ENCODE measurements at places on chromosomes 3 and 15. TPM values are rescaled to one million over a fixed set of nuclear protein-coding genes. Genes with fewer than 3 reads are reported as not detected.

Gene P3H2
- total RNA-seq: 0.35 TPM

Gene ACTRT3
- total RNA-seq: not detected

Gene CYP11A1
- not detected for total RNA-seq

Gene TM6SF1
- 1.0 TPM for total RNA-seq

Gene SHC4
- total RNA-seq: 0.19 TPM

Gene LEKR1
- 3.3 TPM for total RNA-seq

Gene GOLGA6L2
- not detected for total RNA-seq

Gene CLRN1
- not detected for total RNA-seq

Gene TRH
- not detected for total RNA-seq

Gene GOLGA8O
- total RNA-seq: 1.6 TPM

Gene GLDN
- not detected for total RNA-seq

DNA sequence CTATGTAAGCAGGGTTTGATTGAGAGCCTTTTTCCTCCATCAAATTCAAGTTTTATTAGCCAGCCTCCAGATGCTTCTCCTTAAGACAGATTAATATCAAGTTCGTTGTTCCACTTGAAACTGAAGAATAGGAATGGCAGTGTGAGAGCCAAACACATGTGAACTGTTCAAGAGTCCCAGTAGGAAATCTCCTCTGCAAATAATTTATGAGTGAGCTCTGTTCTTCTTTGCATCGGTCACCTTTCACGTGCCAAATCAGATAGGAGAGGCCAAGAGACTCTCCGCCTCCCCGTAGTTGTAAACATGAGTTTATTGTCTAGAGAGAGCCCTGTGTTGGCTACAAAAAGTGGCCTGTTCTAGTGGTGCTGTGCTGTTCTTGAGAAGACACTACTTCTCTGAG, 372.1 kb upstream of the NR2F2 start:
- no peaks in the 10 kb centered on the region for H3K36me3 ChIP-seq
- no peak overlapping the region for H3K27ac ChIP-seq
- H3K4me3 ChIP-seq: no peak overlapping the region

- DNase-seq: no peak
- no peak overlapping the region for H3K27ac ChIP-seq
- no peak overlapping the region for H3K4me3 ChIP-seq
- H3K4me1 ChIP-seq: no peaks in the 10 kb centered on the region
Observed at GRCh38 chr3:169842960-169843359, 26.8 kb downstream of the LRRC31 start.

- H3K4me3 ChIP-seq: no peak overlapping the region
- no peaks in the 10 kb centered on the region for H3K27me3 ChIP-seq
- H3K36me3 ChIP-seq: no peaks in the 10 kb centered on the region
- H3K27ac ChIP-seq: no peak overlapping the region
- no peak for DNase-seq
Observed at GRCh38 chr3:172625404-172625803, 85.5 kb downstream of the NCEH1 start.

DNA sequence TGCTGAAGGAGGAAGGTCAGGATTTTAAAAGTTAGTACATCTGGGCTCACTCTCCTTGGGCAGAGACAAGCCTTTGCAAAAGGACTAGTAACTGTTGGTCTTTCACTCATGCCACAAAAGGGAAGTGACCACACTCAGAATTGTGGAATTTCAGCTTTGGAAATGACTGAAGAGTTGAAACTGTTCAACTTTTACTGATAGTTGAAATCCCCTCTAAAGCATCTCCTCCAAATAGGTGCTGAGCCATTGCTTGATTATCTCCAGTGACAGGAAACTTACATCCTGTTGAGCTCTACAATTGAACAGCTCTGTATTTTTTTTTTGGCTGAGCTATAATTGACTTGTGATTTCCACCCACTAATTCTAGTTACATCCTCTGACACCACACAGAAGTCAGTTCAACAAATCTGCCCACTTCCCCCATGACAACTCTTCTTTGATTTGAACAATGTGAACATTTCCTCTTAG, 254.8 kb upstream of the TPRG1 start:
- peak overlapping the region; percentile 56 for H3K27ac ChIP-seq
- H3K4me3 ChIP-seq: no peak overlapping the region
- no peaks in the 10 kb centered on the region for H3K36me3 ChIP-seq
- H3K4me1 ChIP-seq: peaks cover 14% of the 10 kb centered on the region

GRCh38 chr3:195441992-195442572, 738 bp downstream of the ACAP2 start:
- peaks cover 38% of the 10 kb centered on the region for H3K4me1 ChIP-seq
- no peaks in the 10 kb centered on the region for H3K27me3 ChIP-seq
- no peaks in the 10 kb centered on the region for H3K36me3 ChIP-seq
- H3K4me3 ChIP-seq: peak overlapping the region; percentile 90
- no peak for DNase-seq

GRCh38 chr15:95141486-95141885, 910.1 kb downstream of the MCTP2 start:
- no peak for DNase-seq
- H3K4me3 ChIP-seq: no peak overlapping the region
- H3K36me3 ChIP-seq: no peaks in the 10 kb centered on the region
- no peak overlapping the region for H3K27ac ChIP-seq
- H3K27me3 ChIP-seq: no peaks in the 10 kb centered on the region

DNA sequence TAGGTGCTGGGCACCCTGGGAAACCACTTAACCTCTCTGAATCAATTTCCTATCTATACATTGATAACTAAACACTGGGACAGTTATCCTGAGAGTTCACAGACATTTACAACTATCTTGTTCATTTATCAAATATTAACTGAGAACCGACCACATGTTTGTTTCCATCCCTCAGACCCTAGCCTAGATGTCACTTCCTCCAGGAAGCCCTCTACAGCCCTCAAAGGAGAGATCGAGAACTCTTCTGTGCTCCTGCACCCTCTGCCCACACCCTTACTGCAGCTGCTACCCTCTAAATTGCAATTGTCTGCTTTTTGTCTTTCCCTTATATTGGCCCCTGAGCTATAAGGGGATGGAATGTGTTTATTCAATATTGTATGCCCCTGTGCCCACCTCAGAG, 46.1 kb downstream of the SRGAP3 start:
- DNase-seq: no peak
- no peak overlapping the region for H3K4me3 ChIP-seq

DNA sequence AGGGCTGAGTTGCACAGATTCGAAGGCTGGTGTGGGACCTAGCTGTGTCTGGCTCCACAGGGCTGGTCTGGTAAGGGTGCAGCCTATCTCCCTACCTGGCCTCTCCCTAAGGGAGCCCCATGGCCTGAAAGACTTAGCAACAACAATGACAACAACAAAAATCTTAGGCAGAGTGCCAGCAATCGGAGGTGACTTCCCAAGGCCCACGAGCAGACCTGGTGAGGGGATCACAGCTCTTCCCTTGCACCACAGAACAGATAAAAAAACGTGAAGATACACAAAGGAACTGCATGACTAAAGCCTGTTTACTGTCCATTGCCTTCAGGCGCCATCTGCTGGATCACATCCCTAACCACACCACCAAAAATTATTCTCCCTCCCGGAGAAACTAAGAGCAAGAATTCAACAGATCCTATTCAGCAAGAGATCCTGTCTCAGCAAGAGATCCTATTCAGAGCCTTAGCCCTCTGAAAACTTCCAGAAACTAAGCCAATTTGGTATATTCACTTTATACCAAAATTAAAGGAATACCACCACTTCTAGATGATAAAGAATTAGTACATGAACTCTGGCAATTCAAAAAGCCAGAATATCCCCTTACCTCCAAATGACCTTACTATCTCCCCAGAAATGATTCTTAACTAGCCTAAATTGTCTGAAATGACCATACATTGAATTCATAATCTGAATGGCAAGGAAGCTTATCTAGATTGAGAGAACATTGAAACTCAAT, 24.1 kb upstream of the OR5K4 start:
- H3K36me3 ChIP-seq: no peaks in the 10 kb centered on the region
- H3K27me3 ChIP-seq: peaks cover 9% of the 10 kb centered on the region
- peak; percentile 4 for DNase-seq
- H3K27ac ChIP-seq: no peak overlapping the region
- no peak overlapping the region for H3K4me3 ChIP-seq
- no peaks in the 10 kb centered on the region for H3K4me1 ChIP-seq

DNA sequence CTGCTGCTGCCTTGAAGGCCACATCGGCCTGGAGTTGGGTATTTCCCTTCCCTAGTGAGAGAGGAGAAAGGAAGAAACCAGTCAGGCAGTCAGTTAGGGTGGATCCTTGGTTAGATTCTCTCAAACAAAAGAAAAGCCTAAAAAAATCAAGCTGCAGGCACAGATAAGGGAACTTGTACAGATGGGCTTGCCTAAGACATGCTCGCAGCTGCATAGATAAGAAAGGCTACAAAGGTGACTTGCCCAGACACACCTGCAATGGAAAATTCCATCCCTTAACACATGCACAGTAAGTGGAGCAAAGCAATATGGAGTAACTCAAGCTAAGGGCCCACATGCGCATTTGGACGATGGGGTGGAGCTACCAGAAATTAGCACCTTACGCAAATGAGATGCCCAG, 199.7 kb upstream of the ARPP21 start:
- no peaks in the 10 kb centered on the region for H3K27me3 ChIP-seq
- no peaks in the 10 kb centered on the region for H3K4me1 ChIP-seq
- H3K27ac ChIP-seq: no peak overlapping the region
- no peak for DNase-seq
- H3K4me3 ChIP-seq: no peak overlapping the region

- no peak for DNase-seq
- no peaks in the 10 kb centered on the region for H3K36me3 ChIP-seq
- H3K4me1 ChIP-seq: no peaks in the 10 kb centered on the region
- no peak overlapping the region for H3K4me3 ChIP-seq
- no peak overlapping the region for H3K27ac ChIP-seq
Observed at GRCh38 chr3:66747696-66748095, 246.9 kb upstream of the LRIG1 start.

- no peak for DNase-seq
- no peaks in the 10 kb centered on the region for H3K4me1 ChIP-seq
- H3K36me3 ChIP-seq: no peaks in the 10 kb centered on the region
- H3K27me3 ChIP-seq: no peaks in the 10 kb centered on the region
Observed at GRCh38 chr15:60970246-60971170, 258.6 kb downstream of the RORA start.

GRCh38 chr3:186628756-186629155, 11.4 kb upstream of the FETUB start:
- no peak overlapping the region for H3K27ac ChIP-seq
- no peaks in the 10 kb centered on the region for H3K4me1 ChIP-seq
- DNase-seq: no peak
- H3K36me3 ChIP-seq: no peaks in the 10 kb centered on the region
- H3K4me3 ChIP-seq: no peak overlapping the region
- H3K27me3 ChIP-seq: no peaks in the 10 kb centered on the region

DNA sequence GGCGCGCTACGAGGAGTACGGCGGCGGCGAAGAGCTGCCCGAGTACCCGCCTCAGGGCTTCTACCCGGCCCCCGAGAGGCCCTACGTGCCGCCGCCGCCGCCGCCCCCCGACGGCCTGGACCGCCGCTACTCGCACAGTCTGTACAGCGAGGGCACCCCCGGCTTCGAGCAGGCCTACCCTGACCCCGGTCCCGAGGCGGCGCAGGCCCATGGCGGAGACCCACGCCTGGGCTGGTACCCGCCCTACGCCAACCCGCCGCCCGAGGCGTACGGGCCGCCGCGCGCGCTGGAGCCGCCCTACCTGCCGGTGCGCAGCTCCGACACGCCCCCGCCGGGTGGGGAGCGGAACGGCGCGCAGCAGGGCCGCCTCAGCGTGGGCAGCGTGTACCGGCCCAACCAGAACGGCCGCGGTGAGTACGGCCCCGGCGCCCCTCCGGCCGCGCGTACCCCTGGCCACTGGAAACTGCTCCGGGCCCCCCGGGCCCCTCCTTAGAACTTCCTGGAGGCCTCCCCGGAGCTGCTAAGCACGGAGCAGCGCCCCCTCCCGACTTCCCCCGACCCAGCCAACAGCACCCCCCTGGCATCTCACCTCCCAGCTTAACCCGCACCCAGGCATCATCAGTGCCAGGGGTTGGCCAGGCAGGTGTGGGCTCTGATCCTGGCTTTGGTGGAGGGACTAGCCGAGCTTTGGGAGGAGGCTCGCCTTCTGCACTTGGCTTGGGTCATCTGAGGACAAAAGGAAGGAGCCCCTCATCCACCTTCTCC, 1.4 kb downstream of the LOXL1 start:
- H3K36me3 ChIP-seq: no peaks in the 10 kb centered on the region
- peaks cover 4% of the 10 kb centered on the region for H3K27me3 ChIP-seq
- H3K4me1 ChIP-seq: peaks cover 56% of the 10 kb centered on the region

- no peak overlapping the region for H3K27ac ChIP-seq
- no peak for DNase-seq
- no peak overlapping the region for H3K4me3 ChIP-seq
- H3K27me3 ChIP-seq: no peaks in the 10 kb centered on the region
- H3K36me3 ChIP-seq: no peaks in the 10 kb centered on the region
Observed at GRCh38 chr3:170777564-170777926, 92.5 kb downstream of the RPL22L1 start.

DNA sequence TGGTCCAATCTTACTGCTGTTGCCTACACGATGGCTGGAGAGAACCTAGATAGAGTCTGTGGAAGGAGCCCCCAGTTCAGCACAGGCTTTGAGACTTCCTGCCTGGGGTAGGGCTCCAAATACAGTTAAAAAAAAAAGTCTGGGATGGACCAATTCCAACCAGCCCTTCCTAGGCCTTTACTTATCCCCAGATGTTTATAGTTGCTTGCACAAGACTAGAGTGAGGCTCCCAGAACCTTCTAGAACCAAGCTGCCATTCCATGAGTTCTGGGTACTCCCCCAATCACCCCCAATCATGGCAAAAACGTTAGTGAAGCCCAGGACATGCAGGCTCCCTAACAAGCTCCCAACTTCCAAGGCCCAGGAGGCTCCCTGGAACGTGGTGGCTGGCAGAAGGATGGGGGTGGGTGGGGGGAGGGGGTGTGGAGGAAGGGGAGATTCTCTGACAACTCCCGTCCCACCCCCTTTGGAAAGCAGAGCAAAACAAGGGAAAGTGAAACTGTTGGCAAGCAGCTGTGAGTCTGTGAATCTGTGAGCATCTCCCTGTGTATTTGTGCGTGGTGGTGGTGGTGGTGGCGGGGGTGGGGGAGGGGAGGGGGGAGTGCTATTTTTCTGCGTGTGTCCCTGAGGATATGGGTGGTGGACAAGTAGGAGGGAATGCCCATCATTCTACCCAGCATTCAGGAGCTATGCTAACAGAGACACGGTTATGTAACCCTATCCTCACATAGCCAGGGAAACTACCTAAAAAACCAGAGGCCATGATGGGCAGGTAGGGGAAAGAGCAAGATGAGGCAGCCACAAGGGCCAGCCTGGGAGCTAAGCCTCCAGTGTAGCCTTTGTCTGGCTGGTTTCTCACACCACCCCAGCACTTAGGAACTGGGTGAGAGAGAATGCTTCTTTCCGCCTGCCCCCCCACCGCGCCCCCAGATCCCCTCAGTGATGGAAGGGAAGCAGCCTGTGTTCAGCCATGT, 2.0 kb downstream of the MST1R start:
- no peaks in the 10 kb centered on the region for H3K27me3 ChIP-seq
- no peaks in the 10 kb centered on the region for H3K36me3 ChIP-seq
- H3K4me3 ChIP-seq: no peak overlapping the region
- H3K27ac ChIP-seq: no peak overlapping the region

GRCh38 chr15:68985361-68985891, 29.1 kb upstream of the NOX5 start:
- no peak overlapping the region for H3K27ac ChIP-seq
- no peak overlapping the region for H3K4me3 ChIP-seq
- H3K27me3 ChIP-seq: peaks cover 9% of the 10 kb centered on the region
- no peaks in the 10 kb centered on the region for H3K4me1 ChIP-seq
- DNase-seq: no peak
